ENCODE measurements at places on chromosomes 16 and 17.

DNA sequence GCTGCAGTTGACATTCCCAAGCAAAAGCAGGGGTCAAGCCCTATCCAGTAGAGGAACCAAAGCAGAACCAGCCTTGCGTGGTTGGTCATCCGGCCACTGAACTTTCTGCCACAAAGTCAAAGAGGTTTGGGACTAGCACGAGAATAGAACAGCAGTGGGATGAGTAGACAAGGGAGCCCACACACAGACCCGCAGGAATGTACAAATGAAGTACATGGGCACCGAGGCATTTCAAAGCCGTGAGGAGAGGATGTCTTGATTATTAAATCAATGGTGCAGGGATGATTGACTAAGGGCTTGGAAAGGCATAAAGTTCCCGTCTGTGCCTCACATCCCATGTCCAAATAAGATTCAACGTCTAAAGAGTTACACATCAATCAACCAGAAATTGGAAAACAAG lies 81.8 kb upstream of the TBC1D3K start:
- no peak for DNase-seq

GRCh38 chr16:52578007-52578828 lies 31.3 kb upstream of the TOX3 start:
- DNase-seq = no peak

GRCh38 chr16:3144321-3144983 lies 9.6 kb downstream of the ZNF213 start:
- no peak for DNase-seq

- no peak for DNase-seq
Measured at GRCh38 chr16:57102888-57103851, 10.8 kb downstream of the CPNE2 start.

DNA sequence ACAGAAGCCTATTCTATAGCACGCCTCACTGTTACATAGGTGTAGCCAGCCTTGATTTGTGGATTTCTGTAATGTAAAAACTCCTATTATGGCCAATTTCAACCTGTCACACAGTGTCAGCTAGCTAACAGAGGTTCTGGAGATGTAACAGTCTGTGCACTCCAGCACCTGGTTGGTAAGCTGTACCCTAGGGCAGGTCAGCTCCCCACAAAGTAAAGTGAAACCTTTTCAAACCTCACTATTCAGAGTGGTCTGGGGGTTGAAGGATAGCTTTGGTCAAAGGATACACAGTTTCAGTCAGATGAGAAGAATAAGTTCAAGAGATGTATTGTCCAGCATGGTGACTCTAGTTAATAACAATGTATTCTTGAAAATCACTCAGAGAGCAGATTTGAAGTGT lies 28.5 kb upstream of the TBX2 start:
- no peak for DNase-seq

DNA sequence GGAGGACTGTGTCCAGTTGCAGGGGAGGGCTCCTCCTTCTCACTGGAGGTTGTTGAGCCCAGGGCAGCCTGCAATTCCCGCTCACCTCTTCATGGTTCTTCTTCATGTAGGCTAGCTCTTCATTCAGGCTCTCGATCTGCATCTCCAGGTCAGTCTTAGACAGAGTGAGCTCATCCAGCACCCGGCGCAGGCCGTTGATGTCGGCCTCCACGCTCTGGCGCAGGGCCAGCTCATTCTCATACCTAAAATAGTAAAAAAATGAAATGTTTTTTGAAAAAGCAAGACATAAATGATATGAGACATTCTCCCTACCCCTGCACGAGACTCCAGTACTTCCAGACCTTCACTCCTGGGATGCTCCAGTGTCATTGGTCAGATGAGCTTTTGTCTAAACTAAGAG lies 2.2 kb downstream of the KRT13 start:
- DNase-seq = no peak

- no peak for DNase-seq
Measured at GRCh38 chr16:70563636-70564035, 40.0 kb downstream of the SF3B3 start.
